ENCODE measurements at places on chromosomes 2 and 18. TPM values are rescaled to one million over a fixed set of nuclear protein-coding genes. Genes with fewer than 3 reads are reported as not detected.

- no peak for DNase-seq
Measured at GRCh38 chr2:10830203-10830602, 17.6 kb upstream of the PDIA6 start.

GRCh38 chr2:169095621-169096105 lies 26.3 kb downstream of the DHRS9 start:
- no peak for DNase-seq

GRCh38 chr2:138780446-138780880 lies 273 bp upstream of the NXPH2 start:
- no peak for DNase-seq

The DNER gene
- 0.34 TPM for total RNA-seq

GRCh38 chr2:200125444-200126284 lies 170.3 kb downstream of the MAIP1 start:
- no peak for DNase-seq
